ENCODE measurements at places on chromosomes 1 and 21. TPM values are rescaled to one million over a fixed set of nuclear protein-coding genes. Genes with fewer than 3 reads are reported as not detected.

DNA sequence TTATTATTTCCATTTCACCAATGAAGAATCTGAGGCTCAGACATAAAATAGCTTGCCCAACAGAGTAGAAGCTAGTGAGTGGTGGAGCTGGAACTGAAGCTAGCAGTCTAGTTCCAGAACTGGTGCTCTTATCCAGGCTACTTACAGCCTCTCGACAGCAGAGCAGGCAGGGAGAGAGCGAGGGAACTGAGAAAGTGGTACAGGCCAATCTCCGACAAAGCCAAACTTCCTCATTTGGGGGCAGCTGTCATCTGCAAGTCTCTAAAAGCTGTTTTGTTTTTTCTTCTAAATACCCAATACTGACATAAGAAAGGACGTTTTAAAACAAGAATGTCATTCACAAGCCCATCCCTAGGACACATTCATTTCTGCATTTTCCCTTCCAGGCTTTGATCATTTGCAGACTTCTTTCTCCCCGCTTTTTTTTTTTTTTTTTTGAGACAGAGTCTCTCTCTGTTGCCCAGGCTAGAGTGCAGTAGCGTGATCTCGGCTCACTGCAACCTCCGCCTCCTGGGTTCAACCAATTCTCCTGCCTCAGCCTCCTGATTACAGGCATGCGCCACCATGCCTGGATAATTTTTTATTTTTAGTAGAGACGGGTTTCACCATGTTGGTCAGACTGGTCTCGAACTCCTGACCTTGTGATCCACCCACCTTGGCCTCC lies 20.0 kb downstream of the YIPF1 start:
- peak; percentile 91 for DNase-seq

- no peak for DNase-seq
Observed at GRCh38 chr1:7558481-7558880, 212.6 kb upstream of the VAMP3 start.

GRCh38 chr1:231800108-231800507 lies 173.5 kb downstream of the DISC1 start:
- DNase-seq = no peak

Gene SLC45A1
- not detected for total RNA-seq
